Right ventricle myocardium superior (tissue), 1 donor: ENCODE measurements at places on chromosomes 5 and 9.

GRCh38 chr9:105264380-105264779, 19.9 kb downstream of the SLC44A1 start:
- no peak for DNase-seq

DNA sequence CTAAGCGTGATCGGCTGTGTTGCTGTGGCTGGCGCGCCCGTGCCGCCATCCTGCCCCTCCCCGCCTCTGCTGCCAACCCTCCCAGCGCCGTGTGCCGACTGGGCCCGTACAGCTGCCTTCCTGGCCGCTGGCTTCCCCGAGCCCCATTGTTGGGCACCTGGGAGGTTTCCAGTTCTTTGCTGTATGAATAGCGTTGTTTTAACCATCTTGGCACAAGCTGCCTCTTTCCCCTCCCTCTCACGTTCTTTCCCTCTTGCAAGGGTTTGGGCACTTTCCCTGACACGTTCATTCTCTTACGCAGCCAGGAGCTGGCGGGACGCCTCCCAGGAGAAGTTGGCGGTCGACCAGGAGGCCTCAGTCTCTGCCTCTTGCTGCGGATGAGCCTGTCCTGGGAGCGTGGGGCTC, 43.1 kb upstream of the RXRA start:
- DNase-seq: peak; percentile 83

- no peak for DNase-seq
These were observed 226.5 kb upstream of the GLRA1 start for GRCh38 chr5:152151113-152151512.

DNA sequence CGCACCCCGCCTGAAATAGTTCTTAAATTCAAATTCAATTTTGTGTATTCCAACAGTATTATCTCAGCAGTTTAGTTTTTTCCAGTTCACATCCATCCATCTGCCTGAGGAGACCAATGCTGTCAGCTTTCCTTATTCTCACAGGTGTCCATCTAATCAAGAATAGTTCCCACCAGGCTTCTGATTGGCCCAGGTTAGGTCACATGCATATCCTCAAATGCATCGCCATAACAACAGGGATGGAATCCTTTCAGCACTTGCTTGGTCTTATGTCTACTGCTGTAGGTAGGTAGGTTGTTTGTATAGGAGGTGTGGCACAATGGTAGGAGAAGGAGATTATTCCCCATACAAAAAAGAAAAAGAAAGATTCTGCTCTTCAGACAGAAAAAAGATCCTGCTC, 91.2 kb downstream of the UBE2R2 start:
- DNase-seq: no peak

- DNase-seq: no peak
These were observed 631 bp upstream of the RCL1 start for GRCh38 chr9:4792054-4792571.

- no peak for DNase-seq
These were observed 3.9 kb upstream of the HK3 start for GRCh38 chr5:176902911-176903664.

DNA sequence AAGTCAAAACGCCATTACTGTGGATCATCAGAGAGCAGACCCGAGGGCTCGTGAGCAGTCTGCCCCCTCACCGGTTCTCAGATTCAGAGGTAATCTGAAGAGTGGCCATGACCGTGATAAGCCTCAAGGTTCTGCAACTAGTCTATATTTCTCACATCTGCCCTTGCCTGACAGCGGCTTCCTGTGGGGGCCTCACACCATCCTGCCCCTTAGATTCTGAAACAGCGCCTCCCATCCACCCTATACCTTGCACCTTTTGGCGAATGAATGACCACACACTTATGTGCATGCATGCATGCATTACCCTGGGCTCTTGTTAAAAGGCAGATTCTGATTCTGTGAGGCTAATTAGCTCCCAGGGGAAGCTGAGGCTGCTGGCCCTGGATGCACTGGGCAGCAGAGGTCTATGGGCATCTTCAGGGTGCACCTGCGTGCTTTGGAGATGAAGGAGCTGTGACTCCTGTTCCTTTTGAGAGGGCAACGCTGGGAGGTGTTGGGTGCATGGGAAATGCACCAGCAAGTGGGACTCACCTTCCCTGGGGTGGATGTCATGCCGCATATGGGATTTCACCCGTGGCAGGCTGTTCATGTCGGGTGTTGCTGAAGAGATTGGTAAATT, 7.8 kb upstream of the GADD45G start:
- DNase-seq: no peak

DNA sequence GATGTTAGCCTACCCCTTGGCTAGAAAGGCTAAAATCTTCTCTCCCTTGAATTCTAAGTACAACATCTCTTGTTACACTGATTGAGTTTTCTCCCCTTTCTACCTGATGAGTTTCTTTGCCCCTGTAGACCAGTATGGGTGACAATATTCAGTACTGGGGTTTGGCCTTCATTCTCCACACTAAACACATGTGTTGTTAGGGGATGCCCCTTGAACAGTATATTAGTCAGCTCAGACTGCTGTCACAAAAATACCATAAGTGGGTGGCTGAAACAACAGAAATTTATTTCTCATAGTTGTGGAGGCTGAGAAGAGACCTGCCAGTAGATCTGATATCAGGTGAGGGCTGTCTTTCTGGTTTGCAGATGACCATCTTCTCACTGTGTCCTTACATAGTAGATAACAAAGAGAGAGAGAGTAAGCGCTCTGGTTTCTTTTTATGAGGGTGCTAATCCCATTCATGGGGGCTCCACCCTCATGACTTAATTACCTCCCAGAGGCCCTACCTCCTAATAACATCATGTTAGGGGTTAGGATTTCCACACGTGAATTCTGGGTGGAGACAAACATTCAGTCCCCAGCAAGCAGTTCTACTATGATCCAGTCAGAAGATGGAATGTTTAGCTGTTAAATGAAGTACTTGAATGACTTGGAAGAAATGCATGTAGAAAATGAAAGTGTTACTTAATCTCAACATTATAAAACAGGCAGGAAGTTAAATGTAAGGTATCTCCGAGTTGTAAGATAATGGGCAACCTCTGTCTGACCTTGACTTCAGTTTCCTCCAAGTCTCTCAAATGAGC, 17.5 kb downstream of the VLDLR start:
- no peak for DNase-seq

- no peak for DNase-seq
These were observed at the start of gene FAM163B for GRCh38 chr9:133609311-133610098. FAM163B (minus strand) TSS chr9:133609389; CDS start chr9:133580223, 29,166 bp downstream.

DNA sequence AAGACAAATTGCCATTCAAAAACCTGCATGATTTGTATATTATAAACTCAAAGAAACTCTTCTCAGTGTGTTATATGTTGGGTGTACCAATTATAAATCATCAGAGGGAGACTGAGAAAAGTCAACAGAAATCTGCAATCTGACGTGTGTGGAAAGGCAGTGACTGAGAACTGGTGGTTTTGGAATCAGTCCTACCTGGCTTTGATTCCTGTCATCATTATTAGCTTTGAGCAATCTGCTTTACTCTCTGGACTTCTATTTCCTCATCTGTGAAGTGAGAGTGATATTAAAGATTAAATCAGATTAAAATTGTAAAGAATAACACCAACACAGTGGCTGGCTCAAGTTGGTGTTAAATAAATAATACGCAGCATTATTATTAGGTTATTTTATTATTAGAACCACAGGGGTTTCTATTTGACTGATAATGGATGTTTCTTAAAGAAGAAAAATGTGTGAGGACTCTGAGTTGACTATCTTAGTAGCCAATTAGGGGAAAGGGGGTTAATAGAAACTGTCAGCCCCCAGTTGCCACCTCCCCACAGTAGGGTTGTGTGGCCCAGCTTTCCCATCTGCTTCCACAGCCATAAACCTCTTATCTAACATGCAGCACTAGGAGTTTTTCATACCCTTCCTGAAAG, 59.6 kb downstream of the SNCAIP start:
- no peak for DNase-seq

DNA sequence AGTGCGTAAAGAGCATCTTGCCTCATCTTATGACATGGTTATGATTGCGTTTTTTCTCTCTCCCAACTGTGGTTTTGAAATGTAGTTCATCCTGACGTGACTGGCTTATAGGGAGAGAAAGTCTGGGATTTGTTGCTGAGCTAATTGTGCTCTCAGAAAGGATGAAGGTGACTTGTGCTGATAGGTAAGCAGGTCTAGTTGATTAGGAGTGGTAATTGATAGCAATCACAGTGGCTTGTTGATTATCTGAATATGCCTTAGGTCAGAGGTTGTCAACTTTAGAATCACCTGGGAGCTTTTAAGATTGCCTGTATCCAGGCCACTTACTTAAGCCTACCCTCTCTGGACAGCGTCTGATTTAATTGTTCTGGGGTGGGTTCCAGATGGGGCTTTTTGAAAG, 117.8 kb downstream of the TLE4 start:
- DNase-seq: no peak

- DNase-seq: no peak
These were observed 879.8 kb upstream of the DMAC1 start for GRCh38 chr9:8679371-8679822.

GRCh38 chr5:160036243-160036642, 27.3 kb downstream of the TTC1 start:
- no peak for DNase-seq

GRCh38 chr9:21030389-21031035, 928 bp downstream of the HACD4 start:
- no peak for DNase-seq

GRCh38 chr5:161373345-161373707, 173.2 kb downstream of the GABRB2 start:
- DNase-seq: no peak

DNA sequence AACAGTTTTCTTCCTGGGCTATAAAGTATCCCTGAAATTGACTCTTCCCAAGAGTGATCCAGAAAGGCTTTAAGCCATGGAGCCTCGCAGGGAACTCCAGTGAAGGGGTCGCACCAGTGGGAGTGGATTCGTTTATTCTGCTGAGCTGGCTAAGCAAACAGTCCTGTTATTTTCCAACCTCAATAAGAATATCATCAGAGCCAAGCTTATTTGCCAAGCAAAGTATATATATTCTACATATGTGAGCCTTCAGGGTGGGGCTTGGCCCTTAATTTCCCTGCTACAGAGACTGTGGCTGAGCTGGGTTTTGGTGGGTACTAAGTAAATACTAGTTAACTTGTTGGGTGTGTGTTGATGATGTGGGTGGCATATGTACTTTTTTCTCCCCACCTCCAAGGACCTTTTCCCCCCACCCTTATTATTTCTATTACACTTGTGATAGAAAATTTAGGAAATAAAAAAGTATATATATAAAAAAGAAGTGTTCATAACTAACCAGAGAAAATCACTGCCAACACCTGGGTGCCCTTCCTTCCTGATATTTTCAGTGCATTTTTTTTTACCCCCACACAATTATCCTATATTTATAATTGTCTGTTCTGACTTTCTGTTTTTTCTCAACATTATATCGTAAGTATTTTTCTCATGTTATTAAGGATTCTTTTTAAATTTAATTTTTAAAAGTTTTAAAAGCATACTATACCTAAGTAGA, 5.3 kb downstream of the GSN start:
- no peak for DNase-seq

GRCh38 chr5:36691696-36692371, 85.4 kb downstream of the SLC1A3 start:
- DNase-seq: no peak

DNA sequence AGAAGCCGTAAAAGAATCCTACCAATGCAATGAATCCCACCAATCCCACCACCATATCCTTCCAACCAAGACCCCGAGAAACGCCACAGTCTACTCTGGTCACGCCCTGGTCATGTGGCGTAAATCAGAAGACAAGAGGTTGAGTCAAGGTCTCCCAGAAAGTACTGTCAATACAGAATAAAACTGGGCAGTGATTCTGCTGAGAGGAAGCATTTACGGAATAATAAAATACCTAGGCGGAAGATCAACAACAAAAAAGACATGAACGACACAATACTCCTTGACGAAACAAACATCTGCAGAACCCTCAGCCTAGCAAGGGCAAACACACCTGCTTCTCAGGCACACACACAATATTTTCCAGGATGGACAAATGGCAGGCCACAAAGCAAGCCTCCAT, 62.8 kb downstream of the GOLM1 start:
- DNase-seq: no peak

GRCh38 chr9:70130266-70130665, 86.6 kb downstream of the MAMDC2 start:
- DNase-seq: no peak

GRCh38 chr5:67809589-67809988, 406.0 kb upstream of the PIK3R1 start:
- DNase-seq: no peak

GRCh38 chr5:59704936-59705335, 188.6 kb downstream of the PDE4D start:
- DNase-seq: no peak

DNA sequence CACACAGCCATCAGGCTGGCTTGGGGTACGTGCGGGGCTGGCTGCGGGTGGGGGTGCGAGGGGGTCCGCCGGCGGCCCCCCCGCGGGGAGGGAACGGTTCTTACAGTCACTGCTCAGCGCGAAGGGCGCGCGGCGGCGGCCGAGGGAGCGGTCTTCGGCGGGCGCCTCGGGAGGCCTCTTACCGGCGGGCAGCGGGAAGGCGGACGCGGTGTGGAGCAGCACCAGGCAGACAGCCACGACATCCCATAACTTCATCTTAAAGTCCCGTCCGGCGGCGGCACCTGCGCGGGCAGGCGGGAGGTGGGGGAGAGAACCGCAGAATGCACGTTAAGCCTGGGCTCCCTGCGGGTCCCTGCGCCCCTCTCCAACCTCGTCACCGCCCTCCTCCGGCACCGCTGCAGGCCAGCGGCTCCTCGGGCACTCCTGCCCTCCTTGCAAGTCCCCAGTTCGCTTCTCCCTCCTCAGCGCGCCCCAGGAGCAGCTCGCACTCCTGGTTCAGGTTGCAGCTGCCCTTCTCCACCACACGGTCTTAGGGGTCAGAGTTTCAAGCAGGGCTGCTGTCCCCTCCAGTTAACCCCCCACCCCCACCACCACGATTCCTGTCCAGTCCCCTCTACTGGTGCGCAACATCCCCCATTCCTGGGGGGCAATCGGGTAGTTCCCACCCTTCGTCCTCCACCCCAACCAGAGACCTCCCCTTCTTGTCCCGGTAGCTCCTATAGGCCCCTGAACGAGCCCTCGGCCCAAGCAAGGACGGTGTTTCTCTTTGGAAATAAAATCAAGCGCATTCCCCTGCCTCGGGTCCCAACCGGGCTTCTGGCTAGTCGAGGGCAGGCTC, 5.1 kb downstream of the GDNF start:
- no peak for DNase-seq

DNA sequence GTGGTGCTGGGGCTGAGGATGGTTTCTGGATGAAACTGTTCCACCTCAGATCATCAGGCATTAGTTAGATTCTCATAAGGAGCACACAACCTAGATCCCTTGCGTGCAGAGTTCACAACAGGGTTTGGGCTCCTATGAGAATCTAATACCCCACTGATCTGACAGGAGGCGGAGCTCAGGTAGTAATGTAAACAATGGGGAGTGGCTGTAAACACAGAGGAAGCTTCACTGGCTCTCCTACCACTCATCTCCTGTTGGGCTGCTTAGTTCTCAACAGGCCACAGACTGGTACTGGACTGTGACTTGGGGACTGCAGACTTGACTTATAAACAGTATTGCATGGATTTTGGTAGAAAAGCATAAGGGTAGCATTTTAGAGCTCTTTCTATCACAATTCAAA, 870.7 kb upstream of the CDH10 start:
- DNase-seq: no peak

- DNase-seq: no peak
These were observed 83.2 kb upstream of the IRX4 start for GRCh38 chr5:1965925-1966324.

- DNase-seq: no peak
These were observed 6.8 kb downstream of the PLGRKT start for GRCh38 chr9:5430912-5431311.
